GM23338 (cell line): ENCODE measurements at places on chromosomes 1 and 21. TPM values are rescaled to one million over a fixed set of nuclear protein-coding genes. Genes with fewer than 3 reads are reported as not detected.

The GPBP1L1 gene
- total RNA-seq: 117 and 134 TPM in 2 replicates

The KCNN3 gene
- total RNA-seq: 1.9 and 4.0 TPM in 2 replicates

The PRELP gene
- 0.03 and 0.08 TPM in 2 replicates for total RNA-seq

The C1orf105 gene
- not detected in 2 replicates for total RNA-seq

The AGO4 gene
- 6.8 and 9.7 TPM in 2 replicates for total RNA-seq

The DNASE2B gene
- not detected in 2 replicates for total RNA-seq

The GJB4 gene
- total RNA-seq: 0.07 TPM in 1 of 2 replicates, not detected in the other
